Naive thymus-derived CD4-positive, alpha-beta T cell (primary cell): ENCODE measurements at places on chromosomes 7 and 10. TPM values are rescaled to one million over a fixed set of nuclear protein-coding genes. Genes with fewer than 3 reads are reported as not detected.

Gene NUTM2A
- not detected for polyA plus RNA-seq

Gene FAM13C
- polyA plus RNA-seq = not detected

GRCh38 chr7:12796397-12797127, 109.1 kb downstream of the ARL4A start:
- no peaks in the 10 kb centered on the region for H3K27me3 ChIP-seq
- H3K4me1 ChIP-seq = no peaks in the 10 kb centered on the region

GRCh38 chr7:33774762-33775523, 130.4 kb upstream of the BMPER start:
- no peaks in the 10 kb centered on the region for H3K27me3 ChIP-seq
- no peak for DNase-seq
- H3K4me1 ChIP-seq = no peaks in the 10 kb centered on the region
- H3K36me3 ChIP-seq = no peaks in the 10 kb centered on the region

- no peaks in the 10 kb centered on the region for H3K27me3 ChIP-seq
- no peak overlapping the region for H3K4me3 ChIP-seq
- H3K36me3 ChIP-seq = no peaks in the 10 kb centered on the region
- DNase-seq = no peak
Observed at GRCh38 chr10:47458466-47459154, 25.3 kb downstream of the ANXA8 start.

DNA sequence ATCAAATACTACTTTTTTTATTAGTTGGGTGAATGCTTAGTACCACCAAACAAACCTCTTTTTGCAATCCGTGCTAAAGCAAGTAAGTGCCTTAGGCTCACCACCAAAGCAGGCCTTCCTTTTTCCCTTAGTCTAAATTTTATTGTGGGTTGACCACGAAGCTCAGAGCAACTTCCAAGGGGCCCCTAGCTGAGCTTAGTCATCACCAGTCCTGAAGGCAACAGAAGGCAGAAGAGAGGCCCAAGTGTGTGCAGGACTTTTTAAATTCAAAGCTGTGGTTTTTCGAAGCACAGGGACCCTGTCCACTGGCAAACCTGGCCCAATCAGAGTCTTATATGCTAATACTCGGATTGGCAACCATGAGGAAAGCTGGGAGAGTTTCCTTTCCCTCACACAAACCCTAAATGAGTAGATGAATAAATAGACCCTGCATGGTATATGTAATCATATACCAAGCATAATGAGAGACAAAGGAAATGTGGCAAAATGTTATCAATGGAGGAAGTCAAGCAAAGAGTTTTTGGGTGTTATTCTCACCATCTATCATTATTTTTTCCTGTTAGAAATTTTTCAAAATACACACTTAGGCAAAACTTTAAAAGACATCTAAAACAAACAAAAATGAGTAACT, 453.2 kb upstream of the GALNT17 start:
- H3K27ac ChIP-seq = no peak overlapping the region
- H3K36me3 ChIP-seq = no peaks in the 10 kb centered on the region

- H3K4me1 ChIP-seq = no peaks in the 10 kb centered on the region
- H3K36me3 ChIP-seq = no peaks in the 10 kb centered on the region
- H3K27ac ChIP-seq = no peak overlapping the region
- DNase-seq = no peak
Observed at GRCh38 chr10:21329995-21330627, 195.4 kb downstream of the SKIDA1 start.

Gene AOC1
- not detected for polyA plus RNA-seq

Gene INA
- not detected for polyA plus RNA-seq

Gene AIFM2
- polyA plus RNA-seq = 0.91 TPM

DNA sequence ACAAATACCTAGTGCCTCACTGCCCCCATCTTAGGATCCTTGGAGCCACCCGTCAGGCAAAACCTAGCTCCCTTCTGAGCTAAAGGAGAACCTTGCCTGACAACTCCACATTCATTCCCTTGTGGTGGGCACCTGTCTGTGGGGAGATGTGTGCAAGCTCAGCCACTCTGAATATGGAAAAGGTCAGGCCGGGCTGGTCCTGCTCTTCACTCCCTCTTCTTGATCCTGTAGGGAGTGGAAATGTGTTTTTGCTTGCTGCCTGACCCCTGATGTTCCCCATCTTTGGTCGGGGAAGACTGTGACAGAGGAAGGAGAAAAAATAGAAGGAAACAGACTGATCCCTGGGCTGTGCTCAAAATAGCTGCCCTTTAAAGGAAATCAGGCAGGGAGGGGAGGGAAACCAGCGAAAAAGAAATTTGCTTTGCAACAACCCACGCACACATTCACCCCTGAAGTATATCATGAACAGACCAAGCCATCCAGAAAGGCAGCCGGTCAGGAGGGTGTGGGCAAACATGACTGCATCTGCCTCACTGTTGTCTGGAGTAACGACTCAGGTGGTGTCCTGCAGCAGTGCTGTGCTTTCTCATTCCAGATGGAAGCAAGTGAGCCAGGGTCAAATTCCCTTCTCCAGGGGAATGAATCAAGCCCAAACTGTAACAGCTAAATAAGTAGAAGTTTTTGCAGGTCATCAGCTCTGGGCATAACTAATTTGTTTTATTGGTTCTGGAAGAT, 74.0 kb downstream of the SCRN1 start:
- H3K4me3 ChIP-seq = no peak overlapping the region
- no peak for DNase-seq
- H3K27me3 ChIP-seq = no peaks in the 10 kb centered on the region
- H3K36me3 ChIP-seq = no peaks in the 10 kb centered on the region

Gene FLNC
- not detected for polyA plus RNA-seq

- no peaks in the 10 kb centered on the region for H3K27me3 ChIP-seq
- H3K4me1 ChIP-seq = no peaks in the 10 kb centered on the region
- H3K27ac ChIP-seq = no peak overlapping the region
- H3K36me3 ChIP-seq = no peaks in the 10 kb centered on the region
- H3K4me3 ChIP-seq = no peak overlapping the region
- peak; percentile 37 for DNase-seq
Observed at GRCh38 chr10:130127364-130128061, 8.7 kb upstream of the GLRX3 start.

Gene CDHR3
- 1.1 TPM for polyA plus RNA-seq

DNA sequence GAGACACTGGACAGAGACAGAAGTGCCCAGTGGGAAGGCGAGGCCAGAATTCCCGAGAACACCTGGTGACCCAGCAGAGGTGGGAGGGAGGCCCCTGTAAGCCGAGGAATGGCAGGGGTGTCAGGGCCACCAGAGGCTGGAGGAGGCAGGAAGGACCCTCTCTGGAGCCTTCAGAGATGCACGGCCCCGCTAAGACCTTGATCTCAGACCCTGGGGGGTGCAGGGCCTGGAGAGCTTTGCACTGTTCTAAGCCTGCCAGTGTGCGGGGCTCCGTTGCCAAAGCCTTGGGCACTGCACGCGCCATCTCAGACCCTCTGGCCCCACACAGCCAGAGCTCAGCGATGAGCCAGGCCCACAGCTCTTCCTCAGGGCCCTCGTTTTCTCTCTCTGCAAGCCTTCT, 557.1 kb downstream of the PTPRN2 start:
- H3K27me3 ChIP-seq = no peaks in the 10 kb centered on the region
- H3K4me3 ChIP-seq = no peak overlapping the region
- H3K4me1 ChIP-seq = no peaks in the 10 kb centered on the region
- H3K27ac ChIP-seq = no peak overlapping the region
- H3K36me3 ChIP-seq = no peaks in the 10 kb centered on the region
- DNase-seq = no peak

GRCh38 chr7:149220534-149220933, 18.9 kb upstream of the ZNF212 start:
- no peaks in the 10 kb centered on the region for H3K27me3 ChIP-seq
- no peak overlapping the region for H3K4me3 ChIP-seq
- no peak overlapping the region for H3K27ac ChIP-seq
- no peaks in the 10 kb centered on the region for H3K36me3 ChIP-seq
- DNase-seq = no peak

DNA sequence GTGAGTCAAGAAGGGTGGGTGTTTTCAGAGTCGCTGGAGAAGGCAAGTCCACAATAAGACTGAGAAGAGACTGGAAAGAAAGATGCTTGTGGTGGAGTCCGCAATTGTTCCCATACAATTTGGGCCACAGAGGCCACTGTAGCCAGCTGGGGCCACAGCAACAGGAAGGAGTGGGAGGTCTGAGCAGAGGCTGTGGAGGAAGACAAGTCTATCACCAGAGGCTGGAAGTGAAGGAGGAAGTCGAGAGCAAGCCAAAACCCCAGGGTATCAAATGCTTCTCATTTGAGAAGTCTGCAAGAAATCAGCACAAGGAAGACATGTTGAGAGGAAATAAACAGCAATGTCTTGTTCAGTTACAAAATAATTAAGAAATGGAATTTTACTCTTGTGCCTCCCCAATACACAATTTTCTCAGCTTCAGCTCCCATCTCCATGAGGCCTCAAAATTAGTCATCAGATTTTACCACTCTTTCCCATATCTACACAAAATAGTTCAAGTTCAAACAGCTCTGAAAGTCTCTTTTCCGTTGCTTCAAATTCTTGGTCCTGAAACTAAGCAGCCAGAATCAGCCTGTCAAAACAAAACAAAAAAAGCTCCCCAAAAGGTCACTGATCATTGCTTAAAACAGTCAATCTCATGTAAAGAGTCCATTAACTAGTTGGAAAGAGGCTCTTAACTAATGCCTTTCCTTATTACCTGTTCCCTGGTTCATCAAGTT, 31.6 kb downstream of the SLC16A12 start:
- no peaks in the 10 kb centered on the region for H3K4me1 ChIP-seq
- DNase-seq = no peak
- H3K27me3 ChIP-seq = no peaks in the 10 kb centered on the region
- no peaks in the 10 kb centered on the region for H3K36me3 ChIP-seq
- H3K27ac ChIP-seq = no peak overlapping the region
- H3K4me3 ChIP-seq = no peak overlapping the region

- H3K27me3 ChIP-seq = no peaks in the 10 kb centered on the region
- H3K4me3 ChIP-seq = no peak overlapping the region
- no peak for DNase-seq
- no peaks in the 10 kb centered on the region for H3K36me3 ChIP-seq
- no peaks in the 10 kb centered on the region for H3K4me1 ChIP-seq
- no peak overlapping the region for H3K27ac ChIP-seq
Observed at GRCh38 chr10:77072361-77072835, 565.2 kb downstream of the KCNMA1 start.

- H3K27me3 ChIP-seq = no peaks in the 10 kb centered on the region
- no peak for DNase-seq
- no peaks in the 10 kb centered on the region for H3K36me3 ChIP-seq
- H3K27ac ChIP-seq = no peak overlapping the region
Observed at GRCh38 chr7:116713918-116714317, 41.9 kb downstream of the MET start.

DNA sequence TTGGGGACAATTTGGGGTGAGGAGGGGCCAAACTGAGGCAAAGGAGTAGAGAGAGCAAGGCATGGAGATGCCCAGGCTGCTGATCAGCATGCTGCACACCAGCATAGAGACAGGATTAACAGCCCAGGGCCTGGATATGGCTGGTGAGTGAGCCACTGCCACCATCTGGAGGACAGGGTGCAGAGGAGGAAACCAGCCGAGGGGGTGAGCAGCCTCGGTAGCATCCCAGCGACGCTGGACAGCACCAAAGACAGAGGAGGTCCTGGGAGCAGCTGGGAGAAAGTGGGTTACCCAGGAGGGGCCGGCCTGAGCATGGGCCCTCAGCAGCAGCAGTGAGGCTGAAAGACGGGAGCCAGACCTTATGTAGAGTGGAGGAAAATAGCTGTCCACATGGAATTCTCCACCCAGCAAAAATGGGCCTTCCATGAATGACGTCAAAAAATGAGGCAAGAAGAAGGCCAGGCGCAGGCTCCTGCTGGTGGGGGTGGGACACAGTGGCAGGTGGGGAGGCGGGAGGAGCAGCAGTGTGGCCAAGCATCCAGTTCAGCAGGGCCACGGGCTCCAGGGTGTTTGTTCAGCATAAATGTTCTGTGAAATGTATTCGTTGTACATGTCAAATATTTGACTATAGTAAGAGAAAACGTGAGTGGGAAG, 16.7 kb downstream of the RET start:
- H3K4me3 ChIP-seq = no peak overlapping the region
- H3K4me1 ChIP-seq = no peaks in the 10 kb centered on the region
- DNase-seq = no peak
- H3K27me3 ChIP-seq = no peaks in the 10 kb centered on the region
- H3K36me3 ChIP-seq = no peaks in the 10 kb centered on the region

GRCh38 chr7:55574051-55574717, 1.9 kb upstream of the VOPP1 start:
- peak overlapping the region; percentile 87 for H3K4me3 ChIP-seq
- peaks cover 30% of the 10 kb centered on the region for H3K4me1 ChIP-seq
- no peaks in the 10 kb centered on the region for H3K27me3 ChIP-seq
- no peaks in the 10 kb centered on the region for H3K36me3 ChIP-seq
- DNase-seq = no peak

DNA sequence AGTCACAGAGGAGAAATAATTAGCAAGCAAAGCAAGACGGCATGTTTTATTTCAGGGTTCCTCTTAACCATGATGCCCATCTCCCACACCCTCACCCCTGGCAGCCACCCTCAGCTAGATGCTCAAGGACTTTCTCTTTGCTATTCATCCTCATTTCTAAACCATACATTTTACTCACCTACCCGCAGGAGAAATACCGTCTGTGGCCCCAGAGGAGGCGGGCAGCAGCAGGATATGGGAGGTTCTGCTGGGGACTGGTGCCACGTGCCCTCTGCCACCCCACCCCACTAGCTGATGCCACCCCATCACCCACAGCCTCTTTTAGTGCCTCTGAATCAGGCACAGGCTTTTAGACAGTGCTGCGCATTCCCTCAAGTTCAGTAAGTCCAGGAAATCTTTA, 168.7 kb upstream of the ITGB1 start:
- H3K27me3 ChIP-seq = no peaks in the 10 kb centered on the region
- peak overlapping the region; percentile 60 for H3K27ac ChIP-seq
- no peak overlapping the region for H3K4me3 ChIP-seq
- no peaks in the 10 kb centered on the region for H3K36me3 ChIP-seq
- DNase-seq = no peak

Gene TNRC18
- 0.18 TPM for polyA plus RNA-seq

DNA sequence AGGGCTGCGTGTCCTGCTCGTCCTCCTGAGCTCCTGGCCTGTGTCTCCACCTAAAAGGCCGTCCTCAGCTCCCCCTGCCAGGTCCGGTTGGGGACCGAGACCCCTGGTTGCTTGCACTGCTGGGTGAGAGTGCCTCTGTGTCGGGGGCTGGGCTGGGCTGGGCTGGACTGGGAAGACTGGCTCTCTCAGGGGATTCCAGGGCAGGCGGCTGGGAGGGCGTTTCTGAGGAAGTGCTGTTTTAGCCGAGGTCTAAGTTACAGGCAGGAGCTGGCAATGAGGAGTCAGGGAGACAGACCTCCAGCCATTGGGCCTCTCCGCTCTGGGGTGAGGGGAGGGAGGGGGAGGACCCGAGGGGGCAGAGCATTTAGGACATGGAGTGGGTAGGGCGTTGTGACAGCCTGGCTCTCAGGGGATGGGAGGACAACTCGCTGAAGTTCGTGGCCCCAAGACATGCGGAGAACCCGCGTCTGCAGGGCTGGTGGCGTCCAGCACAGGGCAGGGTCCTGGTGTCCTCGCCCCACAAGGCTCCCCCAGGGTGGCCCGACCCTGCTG, 20.9 kb downstream of the FOXK1 start:
- DNase-seq = no peak
- H3K36me3 ChIP-seq = no peaks in the 10 kb centered on the region
- H3K4me1 ChIP-seq = no peaks in the 10 kb centered on the region
- no peak overlapping the region for H3K4me3 ChIP-seq

GRCh38 chr10:31390804-31391203, 71.8 kb downstream of the ZEB1 start:
- H3K27me3 ChIP-seq = no peaks in the 10 kb centered on the region
- H3K4me1 ChIP-seq = no peaks in the 10 kb centered on the region
- H3K4me3 ChIP-seq = no peak overlapping the region
- no peaks in the 10 kb centered on the region for H3K36me3 ChIP-seq
